Activated CD4-positive, alpha-beta T cell treated with anti-CD3 and anti-CD28 coated beads for 4 hours (primary cell): ENCODE measurements at places on chromosomes 13 and 19.

- DNase-seq: no peak
These were observed 1.3 kb downstream of the SLC25A42 start for GRCh38 chr19:19064811-19065745.

GRCh38 chr19:52211926-52212571, 22.2 kb downstream of the PPP2R1A start:
- DNase-seq: no peak

GRCh38 chr13:50729177-50729576, 114.3 kb downstream of the DLEU7 start:
- no peak for DNase-seq

DNA sequence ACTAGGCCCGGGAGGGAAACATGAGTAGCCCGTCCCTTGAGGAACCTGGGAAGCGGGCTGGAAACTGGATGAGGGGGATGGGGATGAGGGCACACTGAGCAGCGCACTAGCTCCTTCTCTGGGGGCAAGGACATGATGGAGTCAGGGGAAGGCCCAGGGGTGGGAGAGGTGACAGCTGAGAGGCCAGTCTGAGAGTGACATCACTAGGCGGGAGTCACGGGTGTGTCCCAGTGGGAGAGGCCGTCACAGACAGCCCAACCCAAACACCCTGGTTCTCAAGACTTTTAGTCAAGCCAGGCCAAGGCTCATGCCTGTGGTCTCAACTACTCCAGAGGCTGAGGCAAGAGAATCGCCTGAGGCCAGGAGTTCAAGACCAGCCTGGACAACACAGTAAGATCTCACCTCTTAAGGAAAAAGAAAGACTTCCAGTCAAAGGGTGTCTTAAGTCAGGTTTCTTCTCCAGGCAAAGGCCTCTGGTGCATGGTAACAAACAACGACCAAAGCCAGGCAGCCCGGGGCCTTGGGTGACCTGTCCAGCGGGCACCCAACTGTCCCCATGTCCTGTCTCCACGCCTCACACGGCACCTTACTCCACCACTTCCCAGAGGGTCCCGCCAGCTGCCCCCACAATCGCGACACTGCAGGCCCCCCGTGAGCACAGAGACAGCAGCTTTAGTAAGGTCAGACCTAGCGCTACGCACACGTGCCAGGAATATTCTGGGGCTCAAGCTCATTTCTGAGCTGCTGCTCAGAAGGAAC, 25.5 kb upstream of the TIMM44 start:
- no peak for DNase-seq

DNA sequence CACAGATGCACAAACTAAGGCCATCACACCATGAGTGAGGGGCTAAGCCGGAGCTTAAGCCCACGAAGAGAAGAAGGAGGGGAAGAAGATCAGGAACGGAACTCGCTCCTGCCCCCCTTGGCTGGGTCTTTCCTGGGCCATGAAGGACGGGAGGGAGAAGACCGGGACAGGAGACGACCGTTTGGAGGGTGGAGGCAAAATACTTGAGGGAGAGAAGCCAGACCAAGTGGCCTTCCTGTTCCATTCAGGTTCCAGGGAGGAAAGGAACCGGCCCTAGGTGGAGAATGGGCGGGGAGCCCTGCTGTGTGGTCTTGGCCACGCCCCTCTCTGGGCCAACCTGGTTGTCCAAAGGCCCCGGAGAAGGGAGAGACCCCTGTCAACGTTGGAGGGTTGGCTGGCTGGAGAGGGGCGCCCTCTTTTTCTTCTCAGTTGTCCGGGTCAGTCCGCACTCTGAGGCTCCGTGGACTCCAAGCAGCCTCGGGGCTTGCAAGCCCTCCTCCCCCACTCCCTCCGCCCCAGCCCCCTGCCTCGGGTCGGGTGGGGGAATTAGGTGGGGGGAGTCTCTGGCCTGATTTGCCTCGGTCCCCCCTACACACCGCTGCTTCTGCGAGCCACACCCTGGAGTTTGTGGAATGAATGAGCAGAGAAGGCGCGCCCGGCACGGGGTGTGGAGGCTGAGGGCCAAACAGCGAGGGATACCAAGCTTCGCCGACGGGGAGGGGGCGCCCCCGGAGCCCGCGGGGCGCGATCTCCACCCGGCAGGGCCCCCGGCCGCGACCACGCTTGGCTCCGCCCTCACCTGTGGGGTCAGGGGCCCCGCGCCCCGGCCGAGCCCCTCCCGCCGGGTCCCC, 757 bp downstream of the FBN3 start:
- DNase-seq: no peak

- DNase-seq: no peak
These were observed 221.9 kb upstream of the PCDH17 start for GRCh38 chr13:57409656-57410055.
